Karpas-422 (cell line): ENCODE measurements at places on chromosomes 1 and 21. TPM values are rescaled to one million over a fixed set of nuclear protein-coding genes. Genes with fewer than 3 reads are reported as not detected.

The DIRAS3 gene
- not detected in 2 replicates for total RNA-seq

The VSIG8 gene
- total RNA-seq = not detected in 2 replicates

DNA sequence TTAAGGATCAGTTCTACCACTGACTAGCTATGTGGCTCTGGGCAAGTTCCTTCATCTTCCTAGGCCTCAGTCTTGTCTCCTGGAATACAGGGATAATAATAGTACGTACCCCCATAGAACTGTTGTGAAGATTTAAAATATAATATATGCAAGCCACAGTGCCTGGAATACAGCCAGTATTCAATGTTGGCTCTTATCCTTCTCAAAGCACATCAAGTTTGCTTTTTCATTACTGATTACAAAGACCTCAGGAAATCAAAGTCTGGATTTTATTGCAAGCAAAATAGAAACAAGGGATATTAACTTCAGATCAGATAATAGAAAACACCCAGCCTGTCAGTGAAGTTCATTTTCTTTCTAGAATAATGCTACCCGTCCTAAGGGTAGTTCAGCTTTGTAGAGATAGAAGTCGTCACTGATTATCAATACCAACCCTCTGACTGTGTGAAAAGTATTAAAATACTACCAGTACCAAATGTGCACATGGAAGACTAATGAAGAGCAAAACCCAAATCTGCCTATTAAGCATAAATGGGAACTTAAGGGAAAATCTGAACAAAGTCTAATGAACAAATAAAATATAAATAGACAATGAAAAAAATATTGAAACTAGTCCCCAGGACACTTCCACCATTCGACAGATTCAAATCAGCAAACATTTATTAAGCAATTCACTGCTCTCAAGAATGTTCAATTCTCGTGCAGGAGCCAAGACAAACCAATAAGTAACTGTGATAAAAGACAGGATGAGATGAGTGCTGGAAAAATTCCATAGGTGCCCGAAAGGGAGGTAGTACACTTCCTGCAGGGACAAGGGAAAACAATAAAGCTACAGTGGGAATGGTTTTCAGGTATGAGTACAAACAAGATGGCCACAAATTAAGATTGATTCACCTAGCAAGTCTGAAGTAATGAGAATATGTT, 206.2 kb downstream of the SMYD3 start:
- no peak for DNase-seq

DNA sequence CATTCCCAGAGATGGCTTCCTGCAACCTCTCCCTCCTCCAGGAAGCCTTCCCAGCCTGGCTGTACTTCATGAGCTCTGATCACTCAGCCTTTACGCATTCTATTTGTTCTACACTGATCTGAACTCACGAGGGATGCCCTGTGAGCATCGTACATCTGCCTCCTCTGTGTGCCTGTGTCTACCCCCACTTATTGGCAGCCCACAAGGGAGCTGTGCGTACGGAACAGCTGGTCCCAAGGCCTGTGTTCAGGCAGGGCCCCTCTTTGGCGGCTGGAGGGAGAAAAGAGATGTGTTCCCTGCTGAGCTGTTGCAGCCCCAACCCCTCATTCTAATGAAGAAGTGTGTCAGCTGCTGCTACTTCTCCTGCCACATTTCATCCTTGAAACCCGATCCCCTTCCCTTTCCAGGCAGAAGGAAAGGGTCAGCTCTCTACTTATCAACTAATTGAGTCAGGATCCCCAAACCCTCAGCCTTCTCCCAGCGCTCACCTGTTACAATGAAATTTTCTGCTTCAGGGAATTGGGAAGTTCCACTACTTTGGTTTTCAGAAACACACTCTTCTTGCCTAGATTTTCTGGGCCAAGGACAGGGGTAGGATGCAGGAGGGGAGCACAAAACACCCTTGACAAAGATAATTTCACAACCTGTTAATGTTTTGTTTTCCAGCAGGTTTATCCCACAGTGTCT, 3.2 kb downstream of the INKA2 start:
- no peak for DNase-seq
